ENCODE measurements at places on chromosomes 7 and 10.

- DNase-seq = no peak
Observed at GRCh38 chr10:132696728-132697577, 89.0 kb downstream of the NKX6-2 start.

- no peak for DNase-seq
Observed at GRCh38 chr10:130430852-130431704, 294.9 kb downstream of the GLRX3 start.

GRCh38 chr7:66556549-66557213 lies 72.0 kb upstream of the KCTD7 start:
- no peak for DNase-seq

GRCh38 chr7:51160990-51161615 lies 155.5 kb downstream of the COBL start:
- peak; percentile 24 for DNase-seq

GRCh38 chr10:31677195-31678138 lies 251.2 kb downstream of the ARHGAP12 start:
- DNase-seq = no peak
